ENCODE measurements at places on chromosomes 5 and 9. TPM values are rescaled to one million over a fixed set of nuclear protein-coding genes. Genes with fewer than 3 reads are reported as not detected.
A peak's percentile ranks its signal among the peaks of the same experiment; 100 is the strongest.

- DNase-seq = no peak
Measured at GRCh38 chr9:76321195-76321828, 72.9 kb downstream of the RFK start.

The SNCAIP gene
- 9.5 TPM for total RNA-seq

DNA sequence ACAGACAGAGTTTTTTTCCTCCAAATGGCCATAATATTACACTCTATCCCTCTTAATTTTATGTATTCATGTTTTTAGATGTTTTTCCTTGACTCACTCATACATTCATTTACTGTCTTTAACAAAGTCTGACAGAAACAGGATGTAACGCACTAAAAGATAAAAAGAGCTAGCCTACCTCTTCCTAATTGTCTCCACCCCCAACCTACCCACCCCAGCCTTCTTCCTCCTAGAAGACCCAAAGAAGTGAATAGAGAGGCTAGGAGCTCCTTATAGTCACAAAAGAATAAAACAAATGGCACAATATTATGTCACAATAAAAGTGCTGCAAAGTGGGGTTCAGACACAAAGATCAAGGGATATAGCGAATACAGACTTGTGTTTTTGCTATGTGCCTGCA, 719 bp downstream of the NOL8 start:
- no peak for DNase-seq

- peak; percentile 13 for DNase-seq
Measured at GRCh38 chr5:180140079-180140554, 68.6 kb upstream of the RNF130 start.
